ENCODE measurements at places on chromosomes 2 and 18.

DNA sequence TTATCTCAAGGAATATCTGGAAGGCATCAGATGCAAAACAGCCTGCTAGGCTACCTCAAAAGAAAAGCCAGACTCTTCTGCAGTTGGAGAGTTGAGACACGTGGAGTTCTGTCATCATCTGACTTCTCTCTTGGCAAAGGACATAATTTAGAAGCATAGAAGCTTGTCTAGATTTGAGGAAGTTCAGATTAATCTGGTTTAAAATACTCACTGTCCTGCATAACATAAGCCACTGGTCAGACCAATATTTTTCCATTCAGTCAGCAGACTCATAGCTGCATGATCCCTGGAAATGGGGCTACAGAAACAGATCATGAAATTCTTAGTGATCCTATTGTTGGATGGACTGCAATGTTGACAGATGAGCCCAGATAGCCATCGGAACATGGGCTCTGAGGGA is 349.0 kb downstream of the TXNL1 start:
- no peak for DNase-seq

GRCh38 chr2:6074089-6074643 is 382.0 kb downstream of the SOX11 start:
- DNase-seq, result no peak

GRCh38 chr18:67783196-67783946 is 266.9 kb upstream of the DSEL start:
- no peak for DNase-seq

GRCh38 chr2:11444737-11445136 is 21.2 kb downstream of the E2F6 start:
- DNase-seq, result no peak

- no peak for DNase-seq
Observed at GRCh38 chr18:3230401-3231334, 10.9 kb upstream of the MYOM1 start.
